GF-D8 (cell line): ENCODE measurements at places on chromosomes 1 and 21.
A peak's percentile ranks its signal among the peaks of the same experiment; 100 is the strongest.

- DNase-seq: no peak
These were observed 32.0 kb downstream of the OLFM3 start for GRCh38 chr1:101964708-101965107.

DNA sequence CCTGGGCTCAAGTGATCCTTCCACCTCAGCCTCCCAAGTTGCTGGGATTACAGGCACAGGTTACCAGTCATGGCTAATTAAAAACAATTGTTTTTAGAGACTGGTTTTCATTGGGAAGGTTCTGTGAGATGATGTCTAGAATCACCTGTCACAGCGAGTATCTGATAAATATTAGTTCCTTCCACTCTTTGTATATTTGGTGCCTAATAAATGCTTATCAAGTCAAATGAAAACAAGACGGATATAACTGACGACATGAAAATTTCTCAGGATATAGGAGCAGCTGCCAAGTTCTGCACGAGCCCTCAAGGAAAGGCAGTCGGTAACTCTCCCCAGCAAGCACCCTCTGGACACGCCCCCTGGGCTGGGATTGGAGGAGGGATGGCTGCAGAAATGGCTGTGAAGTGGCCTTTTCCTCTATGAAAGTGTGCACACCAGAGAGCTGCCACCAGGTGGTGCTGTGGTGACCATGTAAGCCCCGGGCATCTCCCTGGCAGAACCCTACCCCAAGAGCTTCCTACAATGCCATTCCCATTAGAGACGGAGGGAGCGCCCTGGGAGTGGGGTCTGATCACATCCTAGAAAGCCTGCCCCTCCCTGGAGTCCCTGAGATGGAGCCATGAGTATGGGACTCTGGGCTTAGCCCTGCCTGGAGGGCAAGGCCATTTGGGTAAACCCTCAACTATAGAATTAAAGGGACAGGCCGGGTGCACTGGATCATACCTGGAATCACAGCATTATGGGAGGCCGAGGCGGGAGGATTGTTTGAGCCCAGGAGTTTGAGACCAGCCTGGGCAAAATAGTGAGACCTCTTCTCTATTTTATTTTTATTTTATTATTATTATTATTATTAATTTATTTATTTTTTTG, 50.9 kb downstream of the HTR6 start:
- DNase-seq: peak; percentile 13

- no peak for DNase-seq
These were observed 21.5 kb upstream of the HMGB4 start for GRCh38 chr1:33842348-33842747.

- DNase-seq: no peak
These were observed 31.2 kb downstream of the SPRTN start for GRCh38 chr1:231369282-231369681.

GRCh38 chr1:185249563-185249962, 67.5 kb downstream of the IVNS1ABP start:
- DNase-seq: no peak

GRCh38 chr1:66445492-66446181, 88.3 kb upstream of the SGIP1 start:
- no peak for DNase-seq

DNA sequence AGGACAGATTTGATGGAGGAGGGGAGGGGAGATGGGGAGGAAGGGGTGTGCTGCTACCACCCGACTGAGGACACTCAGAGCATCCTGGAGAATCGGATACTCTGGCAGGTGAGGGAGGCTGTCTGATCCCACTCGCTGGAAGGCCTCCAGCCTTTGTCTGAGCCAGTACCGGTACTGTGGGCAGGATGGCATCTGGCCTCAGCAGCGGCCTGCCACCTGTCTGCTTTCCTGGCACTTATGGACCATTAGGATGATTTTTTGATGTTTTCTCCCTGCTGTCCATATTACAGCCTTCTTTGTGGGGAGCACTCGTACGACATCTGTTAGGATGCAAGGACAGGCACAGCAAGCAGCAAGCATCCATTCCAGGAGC, 11.5 kb downstream of the ATP2B4 start:
- DNase-seq: no peak

DNA sequence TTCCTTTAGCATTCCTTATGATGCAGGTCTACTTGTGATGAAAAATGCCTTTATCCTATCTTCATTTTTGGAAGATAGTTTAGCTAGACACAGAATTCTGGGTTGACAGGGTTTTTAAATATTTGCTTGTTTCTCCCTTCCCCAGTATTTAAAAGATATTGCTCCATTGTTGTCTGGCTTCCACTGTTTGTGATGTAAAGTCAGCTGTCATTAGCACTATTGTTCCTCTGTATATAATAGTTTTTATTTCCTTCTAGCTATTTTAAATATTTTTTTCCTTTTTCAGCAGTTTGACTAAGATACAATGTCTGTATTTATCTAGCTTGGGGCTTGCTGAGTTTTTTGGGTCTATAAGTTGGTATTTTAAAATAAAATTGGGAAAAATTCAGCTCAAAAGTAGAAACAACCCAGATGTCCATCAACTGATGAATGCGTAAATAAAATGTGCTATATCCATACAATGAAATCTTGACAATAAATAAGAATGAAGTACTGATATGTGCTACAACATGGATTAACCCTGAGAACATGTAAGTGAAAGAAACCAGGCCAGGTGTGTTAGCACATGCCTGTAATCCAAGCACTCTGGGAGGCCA, 11.2 kb downstream of the IFT25 start:
- no peak for DNase-seq

GRCh38 chr1:82225421-82226185, 424.9 kb downstream of the ADGRL2 start:
- DNase-seq: no peak

DNA sequence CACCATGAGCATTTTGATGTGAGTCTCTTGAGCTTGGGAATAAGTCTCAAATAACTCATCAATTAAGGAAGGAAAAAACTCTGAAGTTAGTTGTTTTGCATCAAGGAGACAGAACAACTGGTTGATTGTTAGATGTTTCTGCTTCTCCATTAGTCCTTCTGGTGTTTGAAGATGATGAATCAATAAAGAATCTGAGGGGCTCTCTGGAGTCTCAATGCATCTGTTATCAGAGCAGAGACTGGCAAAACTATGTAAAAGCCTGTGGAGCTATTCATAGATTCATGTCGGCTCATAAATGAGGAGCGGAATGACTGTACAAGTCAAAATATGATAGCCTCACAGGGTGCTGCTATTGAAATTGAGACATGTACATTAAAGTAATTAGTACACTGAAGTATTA, 73.3 kb upstream of the ZC3H11B start:
- DNase-seq: no peak

DNA sequence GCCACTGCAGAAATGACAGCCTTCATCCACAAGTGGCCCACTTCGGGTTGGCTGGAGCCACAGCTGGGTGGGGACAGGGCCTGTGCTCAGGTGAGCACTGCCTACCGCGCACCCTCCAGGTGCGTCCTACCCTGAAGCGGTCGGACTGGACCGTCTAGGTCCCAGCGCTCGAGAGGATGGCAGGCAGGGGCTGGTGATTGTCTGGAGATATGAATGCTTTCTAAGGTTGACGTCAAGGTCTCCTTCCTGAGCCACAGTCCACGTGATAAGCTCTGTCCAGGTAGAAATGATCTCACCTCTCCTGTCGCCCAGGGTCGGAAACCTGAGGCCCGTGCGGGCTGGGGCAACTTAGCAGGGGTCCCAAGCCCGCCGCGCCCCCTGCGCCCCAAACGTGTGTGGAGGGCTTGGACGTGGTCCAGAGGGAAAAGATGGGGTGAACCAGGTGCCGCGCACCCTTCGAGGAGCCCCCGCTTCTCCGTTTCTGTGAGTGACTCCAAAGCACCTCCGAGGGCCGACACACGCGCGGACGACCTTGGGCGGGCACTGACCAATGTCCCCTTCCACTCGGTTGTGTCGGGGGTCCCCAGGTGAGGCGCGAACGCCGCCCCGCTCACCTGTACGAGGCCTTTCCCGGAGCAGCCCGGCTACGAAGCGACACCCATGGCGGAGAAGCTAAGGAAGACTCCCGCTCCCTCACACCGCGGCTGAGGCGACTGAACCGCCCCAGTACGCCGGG, 853 bp upstream of the DOP1B start:
- DNase-seq: no peak

DNA sequence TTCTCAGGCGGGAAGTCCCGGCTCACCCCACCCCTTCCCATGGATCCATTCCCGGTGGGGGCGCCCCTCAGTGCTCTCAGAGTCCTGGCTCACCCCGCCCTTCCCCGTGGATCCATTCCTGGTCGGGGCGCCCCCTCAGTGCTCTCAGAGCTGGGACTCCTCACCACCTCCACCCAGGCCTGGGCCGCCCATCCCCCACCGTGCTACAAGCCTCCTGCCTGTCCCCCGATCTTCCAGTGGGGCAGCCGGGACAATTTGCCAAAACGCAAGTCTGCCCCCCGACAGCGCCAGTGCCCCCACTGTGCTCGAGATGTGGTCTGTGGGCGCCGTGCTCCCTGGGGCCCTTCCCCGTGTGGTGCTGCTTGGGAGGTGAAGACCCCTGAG, 23.2 kb upstream of the PLCH2 start:
- no peak for DNase-seq

DNA sequence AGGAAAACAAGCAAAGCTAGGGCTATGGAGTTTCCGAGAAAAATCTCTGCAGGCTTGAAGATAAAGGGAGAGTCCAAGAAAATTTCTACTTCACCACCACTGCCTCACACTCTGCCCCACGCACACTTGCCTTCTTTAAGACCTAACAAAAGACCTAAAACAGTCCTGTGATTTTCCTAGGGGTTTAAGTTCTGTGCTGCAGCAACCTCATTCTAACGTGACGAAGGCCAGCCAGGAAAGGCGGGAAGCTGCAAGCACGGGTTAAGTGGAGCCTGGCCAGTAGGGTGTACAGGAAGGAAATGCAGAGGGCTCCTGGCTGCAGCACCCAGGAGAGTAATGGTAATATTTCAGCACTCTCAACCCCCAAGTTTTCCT, 1.5 kb downstream of the SPATA6 start:
- DNase-seq: no peak

- DNase-seq: no peak
These were observed 20.5 kb downstream of the GLIS1 start for GRCh38 chr1:53718443-53718842.

DNA sequence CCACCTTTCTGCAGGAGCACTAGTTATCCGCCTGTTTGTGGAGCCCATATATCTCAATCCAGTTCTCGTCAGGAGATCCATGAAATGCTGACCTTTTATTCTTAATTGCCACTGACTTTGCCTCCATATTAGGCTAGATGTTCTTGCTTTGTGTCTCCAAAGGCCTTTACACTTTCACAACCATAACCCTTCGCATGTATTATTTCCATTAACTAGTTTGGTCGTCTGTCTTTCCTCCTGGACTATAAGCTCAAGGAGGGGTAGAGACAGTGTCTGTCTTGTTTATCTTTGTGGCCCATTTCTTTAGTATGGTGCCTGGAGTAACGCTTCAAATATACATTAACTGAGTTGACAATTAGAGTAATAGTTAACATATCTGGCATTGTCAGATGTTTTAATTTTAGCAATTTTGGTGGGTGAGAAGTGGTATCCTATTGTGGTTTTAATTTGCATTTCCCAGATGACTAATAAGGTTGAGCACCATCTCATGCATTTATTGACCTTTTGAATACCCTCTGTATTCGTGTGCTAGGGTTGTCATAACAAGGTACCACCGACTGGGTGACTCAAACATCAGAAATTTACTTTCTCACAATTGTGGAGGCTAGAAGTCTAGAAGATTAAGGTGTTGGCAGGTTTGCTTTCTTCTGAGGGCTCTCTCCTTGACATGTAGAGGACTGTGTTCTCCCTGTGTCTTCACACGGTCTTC, 21.7 kb upstream of the IL12RB2 start:
- DNase-seq: no peak

DNA sequence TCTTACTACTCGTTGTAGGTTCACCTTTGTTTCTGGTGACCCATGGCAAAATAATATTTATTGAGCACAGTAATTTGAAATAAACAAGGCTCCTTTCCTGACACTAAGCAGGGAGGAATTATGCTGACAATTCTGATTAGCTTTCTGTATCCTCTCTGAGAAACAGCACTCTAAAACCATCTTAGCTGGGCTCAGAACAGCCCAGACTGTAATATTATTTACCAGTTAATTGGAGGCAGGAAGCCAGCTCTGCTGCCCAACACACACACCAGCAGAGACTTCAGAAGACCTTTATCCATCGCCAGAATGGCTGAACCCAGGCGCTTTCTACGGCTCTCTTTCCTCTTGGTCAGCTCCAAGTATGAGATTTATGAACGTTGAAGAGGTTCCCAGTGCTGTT, 77.6 kb upstream of the FMN2 start:
- no peak for DNase-seq

GRCh38 chr1:17914987-17915386, 159.9 kb downstream of the ACTL8 start:
- DNase-seq: no peak

DNA sequence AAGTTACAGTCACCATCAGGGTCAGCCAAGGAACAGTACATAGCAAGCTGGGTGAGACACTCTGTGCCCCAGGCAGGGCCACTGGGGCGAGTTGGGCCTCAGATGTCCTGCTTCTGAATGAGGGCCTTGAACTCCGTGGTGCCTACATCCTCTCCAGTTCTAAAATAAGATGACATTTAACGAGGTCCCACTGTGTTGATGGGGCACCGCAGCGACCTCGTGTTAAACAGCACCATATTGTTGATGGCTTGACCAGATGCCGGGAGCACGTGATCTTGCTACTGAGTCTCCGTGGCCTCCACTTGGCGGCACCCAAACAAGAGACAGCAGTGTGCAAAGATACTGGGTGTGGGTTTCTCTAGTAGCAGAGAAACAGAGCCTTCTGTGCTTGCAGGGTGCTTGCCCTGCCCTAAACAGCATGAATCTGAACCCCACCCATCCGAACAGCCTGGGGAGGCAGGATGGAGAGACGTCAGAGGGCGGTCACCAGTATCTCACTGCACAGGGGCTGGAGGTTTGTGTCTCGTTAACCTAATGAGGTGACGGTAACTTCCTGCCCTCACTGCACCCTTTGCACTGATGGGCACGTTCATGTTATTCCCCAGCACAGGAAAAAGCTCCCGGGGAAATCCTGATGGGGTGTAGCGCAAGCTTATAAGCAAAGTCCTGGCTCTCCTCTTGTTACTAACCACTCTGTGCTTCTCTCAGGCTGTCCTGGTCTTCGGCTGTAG, 324.4 kb downstream of the AJAP1 start:
- DNase-seq: no peak

DNA sequence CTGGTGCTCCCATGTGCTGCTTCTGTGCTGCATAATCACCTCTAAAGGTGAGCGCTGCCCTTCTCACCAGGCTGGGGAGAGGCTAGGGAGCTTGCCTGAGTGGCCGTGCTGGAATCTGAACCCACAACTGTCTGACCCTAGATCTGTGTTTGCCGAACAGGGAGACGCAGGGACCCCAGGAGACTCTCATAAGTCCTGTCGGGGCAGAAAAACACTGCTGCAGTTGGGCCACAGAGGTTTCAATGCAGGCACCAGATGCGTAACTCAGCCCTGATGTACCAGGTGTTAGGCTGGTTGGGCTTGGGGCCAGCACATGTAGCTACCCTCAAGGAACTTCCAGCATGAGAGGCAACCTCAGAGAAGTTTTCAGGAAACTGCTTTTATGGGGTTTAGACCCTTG, 49.5 kb upstream of the DMRTB1 start:
- no peak for DNase-seq
